ENCODE measurements at places on chromosomes 4 and X.

- DNase-seq = no peak
Measured at GRCh38 chr4:18214411-18215055, 193.0 kb upstream of the LCORL start.

DNA sequence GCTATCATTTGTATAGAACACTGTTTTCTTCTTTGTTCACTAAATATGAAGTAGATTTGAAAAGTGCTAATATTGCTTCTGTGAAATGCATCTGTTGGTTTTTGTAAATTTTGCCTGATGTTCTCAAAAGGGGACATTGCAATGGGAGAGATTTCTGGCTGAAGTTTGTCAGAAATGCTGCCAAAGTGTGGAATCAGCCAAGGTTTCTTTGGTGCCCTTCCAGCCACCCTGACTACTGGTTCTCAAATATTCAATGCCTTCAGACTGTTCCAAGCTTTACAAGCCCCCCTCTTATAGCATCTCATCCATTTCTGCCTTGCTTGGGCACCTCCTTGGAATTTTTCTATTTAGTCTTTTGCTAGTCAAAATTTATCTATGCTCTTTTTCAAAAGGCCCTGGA, 60.6 kb upstream of the TMLHE start:
- DNase-seq = no peak

GRCh38 chr4:171794528-171794927, 18.7 kb upstream of the GALNTL6 start:
- DNase-seq = no peak

GRCh38 chr4:96407738-96408463, 568.0 kb downstream of the PDHA2 start:
- DNase-seq = no peak

DNA sequence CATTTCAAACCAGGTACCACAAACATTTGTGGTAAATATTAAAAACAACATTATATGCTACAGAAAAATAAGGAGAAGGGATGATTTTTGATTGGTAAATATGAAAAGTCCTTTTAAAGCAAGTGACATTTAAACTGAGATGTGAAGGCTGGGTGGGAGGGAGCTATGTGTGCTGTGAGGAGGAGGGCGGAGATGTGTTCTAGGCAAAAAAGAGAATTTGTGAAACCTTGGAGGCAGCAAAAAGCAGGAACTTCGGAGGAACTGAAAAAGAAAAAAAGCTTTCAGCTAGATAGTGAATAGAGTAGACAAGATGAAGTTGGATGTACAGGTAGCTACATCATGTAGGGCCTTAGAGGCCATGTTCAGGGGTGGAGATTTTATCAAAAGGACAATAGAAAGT, 10.1 kb upstream of the ARAP2 start:
- DNase-seq = no peak

- peak; percentile 62 for DNase-seq
Measured at GRCh38 chr4:77172336-77172735, 15.3 kb downstream of the CCNG2 start.

GRCh38 chr4:48388525-48389154, 47.3 kb downstream of the SLAIN2 start:
- peak; percentile 1 for DNase-seq

GRCh38 chrX:102892103-102892502, 45.0 kb upstream of the RAB40AL start:
- no peak for DNase-seq

DNA sequence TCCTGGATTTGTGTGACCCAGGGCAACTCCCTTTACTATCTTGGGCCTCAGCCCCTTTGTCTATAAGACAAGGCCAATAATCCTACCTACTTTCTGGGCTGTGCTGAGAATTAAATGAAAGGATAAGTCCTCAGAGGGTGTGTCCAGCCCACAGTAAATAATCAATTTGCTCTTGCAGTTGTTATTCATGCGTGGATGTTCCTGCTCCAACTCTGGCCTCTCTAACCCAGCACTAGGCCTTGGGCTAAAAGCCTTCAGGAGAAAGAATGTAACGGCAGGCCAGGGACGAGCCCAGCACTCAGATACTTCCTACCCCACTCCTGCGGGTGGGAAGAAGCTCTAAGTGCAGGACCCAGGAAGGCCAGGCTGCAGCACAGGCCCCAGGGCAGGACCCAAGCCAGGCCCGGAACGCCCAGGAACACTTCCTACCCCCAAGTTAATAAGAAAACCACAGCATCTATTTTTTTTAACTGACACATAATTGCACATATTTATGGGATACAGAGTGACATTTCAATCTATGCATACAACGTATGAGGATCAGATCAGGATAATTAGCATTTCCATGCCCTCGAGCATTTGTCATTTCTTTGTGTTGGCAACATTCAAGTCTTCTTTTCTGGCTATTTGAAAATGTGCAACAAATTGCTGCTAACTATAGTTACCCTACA, 179.6 kb upstream of the RBPJ start:
- peak; percentile 36 for DNase-seq
